ENCODE measurements at places on chromosomes 6 and 20.

- no peak for DNase-seq
Measured at GRCh38 chr6:9623228-9623832, 791.5 kb downstream of the TFAP2A start.

- no peak for DNase-seq
Measured at GRCh38 chr6:67667637-67668422, 967.3 kb upstream of the ADGRB3 start.

DNA sequence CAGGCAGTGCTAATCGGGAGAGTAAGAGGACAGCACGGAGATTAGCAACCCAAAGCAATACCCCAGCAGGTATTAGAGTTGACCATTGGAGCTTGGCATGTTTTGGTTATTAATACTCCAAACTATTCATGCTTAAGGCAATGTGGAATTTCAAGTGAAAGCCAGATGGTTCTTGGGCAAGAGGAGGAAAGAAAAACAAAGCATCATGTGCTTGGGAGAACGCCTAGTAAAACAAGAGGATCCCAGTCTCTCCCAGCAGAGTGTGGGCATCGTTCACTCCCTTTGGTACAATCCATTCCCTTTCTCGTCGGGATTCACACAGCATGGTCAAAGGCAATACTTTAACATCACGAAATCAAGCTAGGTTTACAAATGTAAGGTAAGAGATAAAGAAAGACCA lies 349.8 kb downstream of the PRKN start:
- no peak for DNase-seq

DNA sequence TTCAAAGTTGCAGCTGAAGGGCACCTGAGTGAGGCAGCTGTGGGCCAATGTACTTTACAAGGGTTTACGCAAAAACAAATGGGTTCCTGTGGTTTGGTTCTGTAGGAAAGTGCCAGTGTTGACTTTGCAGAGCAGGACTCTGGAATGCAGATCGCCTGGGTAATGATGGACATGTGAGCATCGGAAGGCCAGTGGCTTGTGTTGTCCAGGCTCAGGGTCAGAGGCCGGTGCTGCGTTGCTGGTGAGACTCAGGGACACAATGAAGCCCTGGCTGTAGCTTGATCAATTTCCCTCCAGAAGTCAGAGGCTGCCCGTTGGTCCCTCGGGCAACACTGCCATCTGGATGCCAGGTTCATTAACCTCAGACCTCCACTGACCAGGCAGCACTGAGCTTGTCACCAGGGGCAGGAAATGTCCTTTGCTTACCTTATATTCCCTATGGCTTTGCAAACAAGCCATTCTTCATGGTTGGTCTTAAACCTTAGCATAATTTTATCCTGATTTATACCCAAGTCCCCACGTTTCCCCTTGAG lies 753.4 kb downstream of the QKI start:
- DNase-seq: no peak

DNA sequence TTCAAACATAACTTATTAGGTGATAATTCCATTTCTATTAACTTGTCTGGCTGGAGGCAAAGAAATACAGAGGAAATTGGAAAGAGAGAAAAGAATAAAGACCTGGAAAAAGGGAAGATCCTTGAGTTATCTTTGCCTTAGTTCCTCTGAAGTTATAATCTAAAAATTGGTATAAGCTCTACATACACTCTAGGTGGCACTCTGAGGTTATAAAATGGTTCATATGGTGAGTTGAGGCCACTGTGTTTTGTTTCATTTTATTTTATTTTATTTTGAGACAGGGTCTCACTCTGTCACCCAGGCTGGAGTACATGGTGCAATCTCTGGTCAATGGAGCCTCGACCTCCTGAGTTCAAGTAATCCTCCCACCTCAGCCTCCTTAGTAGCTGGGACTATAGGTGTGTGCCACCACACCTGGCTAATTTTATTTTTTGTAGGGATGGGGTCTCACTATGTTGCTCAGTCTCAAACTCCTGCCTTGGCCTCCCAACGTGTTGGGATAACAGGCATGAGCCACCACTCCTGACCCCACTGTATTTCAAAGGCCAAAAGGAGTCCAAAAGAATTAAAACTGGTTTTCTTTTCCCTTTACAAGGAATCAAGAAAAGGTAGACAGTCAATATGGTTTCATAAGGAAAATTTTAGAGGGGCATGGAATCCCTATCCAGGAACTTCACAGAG lies 19.4 kb downstream of the GPX6 start:
- DNase-seq: no peak
